Omental fat pad (tissue), 4 donors: ENCODE measurements at places on chromosomes 16 and 17. TPM values are rescaled to one million over a fixed set of nuclear protein-coding genes. Genes with fewer than 3 reads are reported as not detected.

DNA sequence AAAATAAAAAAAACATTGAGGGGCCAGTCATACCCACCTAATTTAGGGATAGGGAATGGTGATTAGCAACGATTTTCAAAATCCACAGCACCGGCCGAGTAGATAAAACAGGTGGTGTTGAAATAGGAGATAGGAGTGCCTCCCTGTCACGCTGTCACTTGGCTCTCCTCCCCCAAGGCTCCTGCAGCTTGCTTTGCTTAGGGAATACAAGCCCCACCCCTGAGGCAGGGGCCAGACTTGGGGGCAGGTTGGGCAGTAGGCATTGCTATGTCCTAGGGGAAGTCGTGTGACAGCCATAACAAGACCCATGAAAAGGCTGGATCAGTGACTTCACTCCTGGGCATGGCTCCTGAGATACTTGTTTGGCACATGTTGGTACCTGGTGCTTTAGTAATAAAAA lies 25.8 kb downstream of the POLR2A start:
- no peak for DNase-seq

GRCh38 chr17:5468075-5468473 lies 708 bp downstream of the DHX33 start:
- DNase-seq: no peak

DNA sequence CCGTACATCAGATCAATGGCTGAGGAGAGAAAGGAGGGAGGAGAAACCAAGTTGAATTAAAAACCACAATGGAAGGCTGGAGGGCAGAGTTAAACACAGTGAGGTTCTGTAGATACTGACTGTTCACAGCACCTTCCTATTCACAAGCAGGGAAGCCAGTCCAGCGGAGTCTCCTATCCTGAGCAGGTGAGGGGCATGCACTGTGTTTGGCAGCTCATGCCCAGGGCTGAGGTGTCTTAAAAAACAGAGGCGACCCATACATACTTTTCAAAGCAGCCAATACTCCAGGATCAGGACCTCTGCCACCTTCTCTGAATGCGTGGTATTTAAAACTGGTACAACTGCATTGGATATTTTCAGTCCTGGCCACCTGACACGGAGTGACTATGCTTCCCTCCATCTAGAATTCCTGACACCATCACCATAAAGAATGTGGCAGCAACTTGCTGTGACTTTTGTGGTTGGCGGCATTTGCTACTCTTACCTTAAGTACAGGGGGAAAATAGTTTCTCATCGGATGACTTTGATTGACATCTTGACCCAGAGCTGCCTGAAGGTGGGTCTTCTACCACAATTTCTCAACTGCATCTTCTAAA lies 21.5 kb downstream of the USP22 start:
- no peak for DNase-seq

DNA sequence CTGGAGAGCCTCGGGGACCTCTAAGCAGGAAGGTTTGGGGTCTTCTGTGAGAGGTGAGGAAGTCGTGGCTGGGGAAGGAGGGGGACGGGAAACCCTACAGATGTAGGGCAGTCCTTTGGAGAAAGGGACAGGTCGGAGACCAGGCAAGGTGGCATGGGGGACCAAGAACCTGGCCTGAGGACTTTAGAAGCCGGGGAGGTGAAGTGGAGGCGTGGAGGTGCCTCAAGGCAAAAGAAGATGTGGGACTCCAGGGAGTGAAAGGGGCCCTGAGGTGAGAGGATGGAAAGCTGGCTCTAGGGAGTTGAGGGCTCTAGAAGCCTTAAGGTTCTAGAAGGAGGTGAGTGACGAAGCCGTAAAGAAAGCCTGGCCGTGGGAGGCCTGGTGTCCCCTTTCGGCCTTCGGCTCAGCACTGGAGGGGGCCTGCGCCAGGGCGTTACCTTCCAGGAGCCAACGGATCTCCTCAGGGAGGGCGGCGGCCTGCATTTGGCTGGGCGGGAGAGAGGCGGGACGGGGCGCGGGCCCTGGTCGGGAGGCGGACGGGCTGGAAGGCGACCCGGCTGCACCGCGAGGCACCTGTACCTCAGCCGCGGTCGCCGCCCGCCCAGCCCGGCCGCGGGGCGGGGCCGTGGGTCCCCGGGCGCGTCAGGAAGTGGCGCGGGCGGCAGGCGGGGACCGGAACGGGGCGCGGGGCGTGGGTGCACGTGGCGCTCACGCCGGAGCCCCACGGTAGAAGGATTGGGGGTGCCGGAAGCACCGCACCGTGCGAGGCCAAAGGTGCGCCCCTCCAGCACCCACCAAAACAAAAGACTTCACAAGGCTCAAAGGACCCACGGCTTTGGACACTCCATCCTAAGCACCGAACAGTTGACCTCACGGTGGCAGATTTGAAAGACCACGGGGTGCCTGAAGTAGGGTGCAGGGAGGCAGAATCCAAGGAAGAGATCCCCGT lies at the start of gene SKAP1:
Gene SKAP1 (minus strand): TSS at position 577 of the 949 bp plus-strand sequence.
- no peak for DNase-seq

- DNase-seq: no peak
Measured at GRCh38 chr17:68399638-68400403, 57.5 kb downstream of the WIPI1 start.

DNA sequence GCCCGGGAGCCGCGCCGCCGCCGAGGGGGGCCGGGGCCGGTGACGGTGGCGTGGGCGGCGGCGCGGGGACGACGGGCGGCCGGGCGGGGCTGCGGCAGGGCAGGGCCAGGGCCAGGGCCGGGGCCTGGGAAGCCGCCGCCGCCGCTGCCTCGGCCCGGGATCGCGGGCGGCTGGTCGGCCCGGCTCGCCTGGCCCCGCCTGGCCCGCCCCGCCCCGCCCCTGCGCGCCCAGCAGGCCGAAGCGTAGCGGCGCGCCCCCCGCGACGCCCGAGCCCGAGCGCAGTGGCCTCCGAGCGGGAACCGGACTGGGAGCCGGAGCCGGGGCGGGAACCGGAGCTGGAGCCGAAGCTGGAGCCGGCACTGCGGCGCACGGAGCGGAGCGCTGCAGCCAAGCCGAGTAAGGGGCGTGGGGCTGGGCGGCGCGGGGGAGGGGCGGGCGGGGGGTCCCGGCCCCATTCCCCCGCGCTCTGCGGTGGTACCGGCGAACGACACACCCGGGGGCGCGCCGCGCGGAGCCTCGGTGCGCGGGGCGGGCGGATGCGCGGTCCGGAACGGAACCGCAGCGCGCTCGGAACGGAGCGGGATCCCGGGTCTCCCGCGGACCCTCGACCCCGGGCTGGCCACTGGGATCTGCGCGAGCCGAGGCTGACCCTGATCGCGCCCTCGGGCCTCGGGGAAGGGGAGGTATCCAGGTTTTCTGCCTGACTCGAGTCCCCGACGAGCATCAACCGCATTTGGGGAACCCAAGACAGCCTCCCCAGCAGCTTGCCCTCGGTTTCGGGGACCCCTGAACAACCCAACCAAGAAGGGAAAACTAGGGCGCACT lies at the start of gene BEAN1:
Gene BEAN1 (plus strand): TSS at position 260 of the 825 bp plus-strand sequence. CDS start 10,382 bp downstream, outside the sequence.
- DNase-seq: no peak

GRCh38 chr16:57266531-57267260 lies 17.8 kb downstream of the PLLP start:
- DNase-seq: no peak

Gene CDRT15L2
- total RNA-seq: not detected

Gene AGRP
- total RNA-seq: not detected

Gene C17orf50
- total RNA-seq: not detected

Gene NAGS
- total RNA-seq: 0.60 TPM

Gene KRTAP2-1
- not detected for total RNA-seq

Gene SLC38A8
- not detected for total RNA-seq

Gene PPM1D
- 12.5 TPM for total RNA-seq

Gene JPH3
- total RNA-seq: not detected
